ENCODE measurements at places on chromosomes 1 and 21. TPM values are rescaled to one million over a fixed set of nuclear protein-coding genes. Genes with fewer than 3 reads are reported as not detected.

ZNF124 gene
- 28.6 TPM for total RNA-seq

GSTM1 gene
- not detected for total RNA-seq

ZNF593OS gene
- total RNA-seq = not detected

RPE65 gene
- 0.91 TPM for total RNA-seq

CHI3L2 gene
- 0.65 TPM for total RNA-seq

SLC2A5 gene
- total RNA-seq = 0.79 TPM

C8A gene
- not detected for total RNA-seq

DNA sequence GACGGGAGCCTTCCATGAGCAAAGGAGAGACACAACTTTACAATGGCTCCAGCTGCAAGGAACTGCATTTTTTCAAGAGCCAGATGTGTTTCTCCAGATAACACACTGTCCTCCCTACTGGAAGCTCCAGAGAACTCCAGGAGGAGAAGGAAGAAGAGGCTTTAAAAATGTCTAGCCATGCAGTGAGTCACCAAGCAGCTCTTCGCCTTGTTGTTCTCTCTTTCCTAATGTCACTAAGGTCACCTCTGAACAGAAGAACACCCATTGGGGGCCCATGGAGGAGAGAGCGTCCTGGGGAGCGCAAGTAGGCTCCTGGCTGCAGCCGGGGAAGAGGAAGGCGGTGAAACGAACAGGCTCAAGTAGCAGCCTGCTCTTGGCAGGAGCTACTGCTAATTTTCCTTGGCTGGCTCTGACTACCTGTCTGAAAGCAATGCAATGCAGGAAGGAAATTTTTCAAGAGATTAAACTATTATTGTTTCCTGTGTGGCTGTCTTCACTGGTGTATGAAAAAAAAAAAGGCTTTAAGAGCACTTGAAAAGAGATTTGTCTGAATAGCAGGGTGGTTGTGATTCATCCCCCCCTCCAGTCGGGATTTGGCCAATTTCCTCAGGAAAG lies 321.9 kb downstream of the SETD4 start:
- H3K27me3 ChIP-seq = no peaks in the 10 kb centered on the region
- peaks cover 21% of the 10 kb centered on the region for H3K4me1 ChIP-seq
- no peaks in the 10 kb centered on the region for H3K36me3 ChIP-seq

DNA sequence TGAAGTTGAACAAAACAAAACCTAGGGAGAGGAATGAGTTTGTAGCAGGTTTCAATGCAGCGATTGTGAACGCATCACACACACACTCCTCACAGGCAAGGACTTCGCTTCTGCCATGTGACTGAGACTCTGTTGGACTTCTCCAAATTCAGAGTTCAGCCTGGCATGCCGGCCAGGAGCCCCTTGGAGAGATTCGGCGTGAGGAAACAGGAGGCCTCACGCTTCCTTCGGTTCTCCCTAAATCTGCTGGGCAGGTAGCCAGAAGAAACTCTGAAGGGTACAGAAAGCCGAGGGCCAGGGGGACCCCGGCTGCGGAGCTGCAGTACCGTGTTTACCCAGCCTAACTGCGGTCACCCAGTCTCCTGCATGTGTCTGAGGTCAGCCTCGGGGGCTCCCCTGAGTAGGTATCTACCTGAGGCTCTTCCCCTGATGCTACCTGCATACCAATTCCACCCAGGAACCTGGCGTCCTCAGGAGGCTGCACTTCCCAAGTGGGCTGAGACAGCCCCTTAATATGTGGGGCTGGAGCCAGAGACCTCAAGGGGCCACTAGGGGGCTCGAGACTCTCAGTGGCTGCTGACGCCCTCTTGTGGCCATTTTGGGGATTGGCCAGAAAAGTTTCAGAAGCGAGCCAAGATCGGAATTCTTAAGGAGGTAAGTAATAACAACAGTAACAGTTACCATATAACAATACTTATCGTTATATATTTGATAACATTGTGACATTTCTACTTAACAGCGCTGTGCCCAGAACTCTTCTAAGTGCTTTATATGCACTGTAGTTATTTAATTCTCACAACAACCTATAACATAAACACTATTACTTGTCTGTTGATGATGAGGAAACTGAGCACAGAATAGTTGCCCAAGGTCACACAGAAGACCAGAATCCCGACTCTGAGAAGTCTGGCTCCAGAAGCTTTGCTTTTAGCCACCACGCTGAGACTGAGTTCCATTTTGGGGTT lies 2.7 kb upstream of the ANXA9 start:
- H3K4me1 ChIP-seq = peaks cover 31% of the 10 kb centered on the region
- H3K4me3 ChIP-seq = no peak overlapping the region
- H3K36me3 ChIP-seq = no peaks in the 10 kb centered on the region
- no peak overlapping the region for H3K27ac ChIP-seq

DNA sequence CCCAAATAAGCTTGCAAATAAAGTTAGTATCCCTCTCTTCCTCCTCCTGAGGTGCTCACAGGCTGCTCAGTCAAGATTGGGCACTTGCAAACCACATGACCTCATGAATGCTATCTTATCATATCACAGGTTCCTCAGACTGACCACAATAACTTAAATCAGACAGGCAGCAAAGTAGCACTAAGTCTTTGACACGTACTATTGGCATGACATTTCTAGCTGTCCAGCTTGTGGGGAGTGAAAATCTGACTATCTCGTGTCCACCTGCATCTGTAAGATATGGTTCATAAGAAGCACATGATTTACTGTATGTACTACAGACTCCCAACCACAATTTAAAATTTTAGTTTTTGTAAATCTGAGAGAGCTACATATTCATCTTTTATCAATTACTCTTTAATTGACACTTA lies 58.0 kb upstream of the GFI1 start:
- peak; percentile 40 for DNase-seq
- no peaks in the 10 kb centered on the region for H3K4me1 ChIP-seq
- H3K27ac ChIP-seq = no peak overlapping the region
- H3K36me3 ChIP-seq = no peaks in the 10 kb centered on the region
- H3K27me3 ChIP-seq = no peaks in the 10 kb centered on the region
- H3K4me3 ChIP-seq = no peak overlapping the region

DNA sequence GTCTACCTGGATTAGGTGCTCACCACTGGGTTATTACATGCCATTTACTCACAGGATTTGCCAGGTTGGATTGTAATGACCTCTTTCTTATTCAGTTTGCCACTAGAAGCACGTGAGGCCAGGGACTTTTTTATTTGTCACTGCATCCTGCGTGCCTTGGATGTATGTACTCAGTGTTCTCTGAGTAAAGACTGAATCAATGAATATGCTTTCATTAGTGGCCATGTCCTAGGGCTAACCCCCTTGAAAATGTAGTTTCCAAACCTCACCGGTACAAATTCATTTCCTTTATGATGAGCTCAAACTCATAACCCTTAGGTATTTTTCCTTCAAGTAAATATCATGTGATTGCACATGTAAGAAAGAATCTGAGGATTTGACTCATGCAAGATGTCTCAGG lies 1.3 kb upstream of the ZP4 start:
- no peaks in the 10 kb centered on the region for H3K36me3 ChIP-seq
- no peak overlapping the region for H3K4me3 ChIP-seq
- no peak overlapping the region for H3K27ac ChIP-seq
- no peaks in the 10 kb centered on the region for H3K27me3 ChIP-seq
- no peaks in the 10 kb centered on the region for H3K4me1 ChIP-seq

- H3K27ac ChIP-seq = no peak overlapping the region
- H3K36me3 ChIP-seq = no peaks in the 10 kb centered on the region
Measured at GRCh38 chr1:224785622-224786021, 143.9 kb upstream of the DNAH14 start.

- no peak for DNase-seq
- no peaks in the 10 kb centered on the region for H3K4me1 ChIP-seq
- H3K27me3 ChIP-seq = no peaks in the 10 kb centered on the region
- H3K36me3 ChIP-seq = no peaks in the 10 kb centered on the region
Measured at GRCh38 chr1:245656189-245656717, 501.5 kb downstream of the KIF26B start.

DNA sequence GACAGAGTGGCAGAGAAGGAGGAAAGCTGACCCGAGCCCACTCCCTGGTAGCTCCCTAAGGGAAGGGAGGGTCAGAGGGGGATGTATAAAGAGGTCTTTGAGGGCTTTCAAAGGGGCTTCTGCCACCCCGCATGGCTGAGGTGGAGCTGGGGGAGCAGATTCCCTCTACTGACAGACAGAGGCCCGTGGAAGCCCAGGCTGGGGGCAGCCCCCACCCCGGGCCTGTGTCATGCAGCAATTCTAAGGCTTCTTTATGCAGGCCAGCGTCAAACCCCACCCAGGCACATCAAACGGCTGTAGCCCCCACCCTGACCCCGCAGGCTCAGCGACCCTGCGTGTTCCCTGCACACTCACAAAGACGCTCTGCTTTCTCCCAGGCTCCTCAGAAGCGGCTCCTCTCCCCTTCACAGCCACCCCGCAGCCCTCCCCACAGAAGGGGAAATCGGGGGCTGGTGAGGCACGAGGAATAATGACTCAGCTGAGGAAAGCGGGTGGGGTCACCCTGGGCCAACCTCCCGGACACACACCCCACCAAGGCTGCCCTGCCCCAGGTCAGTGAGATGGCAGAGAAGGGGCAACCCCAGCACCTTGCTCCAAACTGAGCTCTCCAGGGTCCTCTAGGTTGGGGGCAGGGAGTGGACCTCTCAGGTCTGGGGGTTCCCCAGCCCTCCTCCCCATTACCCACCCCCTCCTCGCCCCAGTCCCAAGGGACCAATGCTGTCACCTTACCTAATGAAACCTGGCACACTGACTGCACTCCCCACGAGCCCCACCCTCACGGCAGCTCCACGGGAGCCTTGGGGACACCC lies 10.8 kb downstream of the SLC45A3 start:
- peaks cover 2% of the 10 kb centered on the region for H3K36me3 ChIP-seq
- H3K27me3 ChIP-seq = no peaks in the 10 kb centered on the region
- no peak for DNase-seq
- no peak overlapping the region for H3K4me3 ChIP-seq
- H3K4me1 ChIP-seq = peaks cover 10% of the 10 kb centered on the region

GRCh38 chr1:162939035-162939434 lies 78.1 kb upstream of the CCDC190 start:
- no peak overlapping the region for H3K4me3 ChIP-seq
- H3K4me1 ChIP-seq = no peaks in the 10 kb centered on the region
- no peaks in the 10 kb centered on the region for H3K27me3 ChIP-seq
- no peak for DNase-seq
- H3K36me3 ChIP-seq = no peaks in the 10 kb centered on the region
- H3K27ac ChIP-seq = no peak overlapping the region

- no peak overlapping the region for H3K27ac ChIP-seq
- peaks cover 5% of the 10 kb centered on the region for H3K4me1 ChIP-seq
- DNase-seq = peak; percentile 79
- H3K4me3 ChIP-seq = no peak overlapping the region
- no peaks in the 10 kb centered on the region for H3K36me3 ChIP-seq
Measured at GRCh38 chr1:59332983-59333382, 36.1 kb downstream of the FGGY start.

DNA sequence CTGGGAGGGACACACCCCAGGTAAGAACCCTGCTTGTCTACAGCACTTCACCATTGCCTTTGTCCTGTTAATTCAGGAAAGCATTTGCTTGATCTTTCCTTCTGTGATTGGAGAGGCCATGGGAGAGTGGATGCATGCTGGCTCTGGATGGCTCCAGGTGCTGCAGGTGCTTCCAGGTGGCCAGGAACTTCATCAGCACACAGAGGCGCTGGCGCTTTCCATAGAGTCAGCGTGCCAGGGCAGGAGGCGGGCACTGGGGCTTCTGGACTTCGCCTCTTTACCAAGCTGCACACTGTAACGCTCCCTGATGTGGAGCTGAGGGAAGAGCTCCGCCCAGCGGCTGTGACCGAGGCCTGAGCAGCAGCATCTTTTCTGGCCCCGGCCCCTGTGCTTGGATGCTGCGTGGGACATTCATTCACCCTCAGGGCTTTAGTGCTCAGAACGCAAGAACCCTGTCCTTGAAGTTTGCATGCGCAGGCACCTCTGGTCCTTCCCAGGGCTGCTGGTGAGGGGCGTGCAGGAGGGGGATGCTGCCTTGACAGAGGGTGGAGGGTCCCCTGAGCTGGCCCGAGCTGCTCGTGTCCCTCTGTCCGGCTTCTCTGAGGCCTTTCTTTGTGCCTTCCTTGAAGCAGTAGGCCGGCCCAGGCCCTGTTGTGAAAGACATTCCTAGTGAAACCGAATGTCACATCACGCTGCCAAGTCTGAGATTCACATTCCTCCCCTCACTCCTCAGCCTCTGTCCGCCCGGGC lies 1.6 kb upstream of the MX2 start:
- H3K4me1 ChIP-seq = peaks cover 4% of the 10 kb centered on the region
- H3K36me3 ChIP-seq = no peaks in the 10 kb centered on the region

GRCh38 chr1:55463814-55464475 lies 248.8 kb upstream of the USP24 start:
- H3K36me3 ChIP-seq = no peaks in the 10 kb centered on the region
- H3K4me1 ChIP-seq = no peaks in the 10 kb centered on the region
- H3K27ac ChIP-seq = no peak overlapping the region
- H3K27me3 ChIP-seq = no peaks in the 10 kb centered on the region

DNA sequence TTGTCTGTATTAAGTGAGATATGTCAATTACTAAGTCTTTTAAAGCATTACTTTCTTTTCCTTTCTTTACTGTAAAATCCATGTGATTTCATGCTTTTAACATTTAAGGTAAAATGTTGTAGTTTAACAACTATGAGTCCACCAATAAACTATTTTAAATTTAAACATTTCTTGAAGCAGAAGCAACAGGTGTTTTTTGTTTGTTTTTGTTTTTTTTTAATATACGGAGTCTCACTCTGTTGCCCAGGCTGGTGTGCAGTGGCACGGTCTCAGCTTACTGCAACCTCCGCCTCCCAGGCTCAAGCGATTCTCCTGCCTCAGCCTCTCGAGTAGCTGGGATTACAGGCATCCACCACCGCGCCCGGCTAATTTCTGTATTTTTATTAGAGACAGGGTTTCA lies 15.6 kb downstream of the AIDA start:
- H3K27ac ChIP-seq = no peak overlapping the region
- no peaks in the 10 kb centered on the region for H3K4me1 ChIP-seq
- no peak for DNase-seq
- no peak overlapping the region for H3K4me3 ChIP-seq
- no peaks in the 10 kb centered on the region for H3K27me3 ChIP-seq

DNA sequence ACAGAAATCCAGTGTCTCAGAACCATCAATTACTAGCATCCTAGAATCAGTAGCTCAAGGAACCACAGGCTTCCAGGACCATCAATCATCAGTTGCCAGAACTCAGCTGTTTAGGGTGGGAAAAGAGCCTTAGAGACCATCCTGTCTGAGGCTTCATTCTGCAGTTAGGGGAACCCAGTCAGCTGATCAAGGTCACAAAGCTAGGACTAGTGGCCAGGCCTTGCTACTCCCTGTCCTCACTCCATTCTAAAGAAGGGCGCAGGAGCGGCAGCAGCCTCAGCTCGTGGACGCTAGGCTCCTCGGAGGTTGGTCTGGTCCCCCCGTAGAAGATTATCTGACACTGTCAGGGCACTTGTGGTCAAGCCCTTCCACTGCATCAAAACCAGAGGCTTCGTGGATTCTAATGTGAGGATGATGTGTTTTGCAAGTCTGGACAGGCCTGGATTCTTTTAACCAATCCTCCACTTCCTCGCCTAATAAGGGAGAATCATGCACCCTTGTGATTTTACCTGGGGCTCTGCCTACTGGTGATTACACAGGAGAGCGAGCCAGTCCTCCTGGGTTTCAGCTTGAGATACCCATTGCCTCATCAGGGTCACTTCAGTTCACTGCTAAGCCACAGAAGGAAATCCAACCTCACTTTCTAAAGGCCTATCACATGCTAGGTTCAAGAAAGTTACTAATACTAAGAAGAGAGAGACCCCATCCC lies 41.7 kb upstream of the IFFO2 start:
- H3K4me3 ChIP-seq = no peak overlapping the region
- no peaks in the 10 kb centered on the region for H3K27me3 ChIP-seq
- DNase-seq = peak; percentile 44
- H3K27ac ChIP-seq = no peak overlapping the region
- H3K36me3 ChIP-seq = no peaks in the 10 kb centered on the region

GRCh38 chr1:8706995-8707396 lies 110.4 kb downstream of the RERE start:
- DNase-seq = peak; percentile 84
- H3K4me1 ChIP-seq = peaks cover 29% of the 10 kb centered on the region
- H3K27me3 ChIP-seq = no peaks in the 10 kb centered on the region
- no peaks in the 10 kb centered on the region for H3K36me3 ChIP-seq
